ENCODE measurements at places on chromosomes 13 and 19.

- DNase-seq = no peak
Measured at GRCh38 chr19:55437410-55437809, 5.7 kb downstream of the SHISA7 start.

DNA sequence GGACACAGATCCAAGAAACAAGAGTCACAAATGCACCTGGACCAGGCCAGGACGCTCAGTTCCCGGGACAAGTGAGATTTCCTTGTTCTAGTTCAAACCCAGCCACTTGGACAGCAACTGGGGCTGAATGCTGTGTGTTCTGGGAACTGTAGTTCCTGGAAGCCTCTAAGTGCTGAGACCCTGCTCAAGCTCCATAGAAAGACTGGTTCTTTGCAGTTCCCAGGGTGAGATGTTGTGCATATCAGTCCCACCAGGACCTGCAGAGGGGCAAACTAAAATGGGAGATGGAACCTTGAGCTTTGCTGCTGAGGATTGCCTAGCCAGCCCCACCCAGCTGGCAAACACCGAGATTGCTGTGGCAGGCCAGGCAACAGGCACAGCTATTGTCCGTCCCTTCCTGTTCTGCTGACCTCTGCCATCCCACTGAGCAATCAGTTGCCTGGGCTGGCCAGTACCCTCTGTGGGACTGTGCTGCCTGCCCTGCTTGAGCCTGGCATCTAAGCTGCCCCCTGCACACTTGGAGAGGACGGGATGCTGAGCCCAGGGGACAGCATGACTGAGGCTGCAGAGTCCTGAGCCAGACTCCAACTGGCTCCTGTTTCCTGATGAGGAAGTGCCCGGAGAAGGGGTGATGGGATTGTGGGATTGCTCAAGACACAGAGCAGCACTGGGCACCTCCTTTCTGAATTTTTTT is 1.4 kb upstream of the GIPC1 start:
- DNase-seq = no peak

- DNase-seq = no peak
Measured at GRCh38 chr19:11152318-11153062, 3.1 kb downstream of the SPC24 start.

- DNase-seq = no peak
Measured at GRCh38 chr13:49649963-49650312, 21.6 kb downstream of the ARL11 start.

GRCh38 chr13:33543089-33543459 is 257.5 kb upstream of the STARD13 start:
- DNase-seq = no peak

- DNase-seq = no peak
Measured at GRCh38 chr13:73730014-73730413, 404.2 kb downstream of the KLF12 start.

- DNase-seq = peak; percentile 61
Measured at GRCh38 chr13:114166381-114167131, 12.5 kb upstream of the CFAP97D2 start.

DNA sequence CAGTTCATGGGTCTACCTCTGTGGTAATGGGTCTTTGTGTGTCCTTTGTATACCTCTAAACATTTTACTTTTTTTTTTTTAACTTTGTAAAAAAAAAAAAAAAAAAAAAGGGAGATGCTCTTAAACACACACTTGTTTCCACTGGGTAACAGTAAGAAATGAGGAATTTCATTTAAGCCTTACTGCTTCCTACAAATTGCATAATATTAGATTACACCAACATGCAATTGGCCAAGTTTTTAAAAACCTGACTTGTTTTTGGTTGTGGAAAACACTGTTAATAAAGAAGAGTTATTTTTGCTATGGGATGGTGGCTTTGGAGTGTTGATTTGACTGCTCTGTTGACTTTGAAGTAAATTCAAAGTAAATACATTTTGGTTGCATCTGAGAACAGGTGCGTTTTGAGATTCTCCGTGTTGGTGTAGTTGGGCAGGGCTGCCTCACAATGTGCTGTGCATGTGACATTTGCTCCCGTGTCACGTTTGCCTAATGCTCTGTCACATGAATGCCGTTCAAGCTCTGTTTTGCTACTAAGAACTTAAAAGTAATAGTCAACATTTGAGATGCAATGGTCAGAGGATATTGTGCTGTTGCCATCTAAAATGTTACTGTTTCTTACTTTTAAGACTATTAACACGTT is 202.4 kb downstream of the LMO7 start:
- DNase-seq = no peak

DNA sequence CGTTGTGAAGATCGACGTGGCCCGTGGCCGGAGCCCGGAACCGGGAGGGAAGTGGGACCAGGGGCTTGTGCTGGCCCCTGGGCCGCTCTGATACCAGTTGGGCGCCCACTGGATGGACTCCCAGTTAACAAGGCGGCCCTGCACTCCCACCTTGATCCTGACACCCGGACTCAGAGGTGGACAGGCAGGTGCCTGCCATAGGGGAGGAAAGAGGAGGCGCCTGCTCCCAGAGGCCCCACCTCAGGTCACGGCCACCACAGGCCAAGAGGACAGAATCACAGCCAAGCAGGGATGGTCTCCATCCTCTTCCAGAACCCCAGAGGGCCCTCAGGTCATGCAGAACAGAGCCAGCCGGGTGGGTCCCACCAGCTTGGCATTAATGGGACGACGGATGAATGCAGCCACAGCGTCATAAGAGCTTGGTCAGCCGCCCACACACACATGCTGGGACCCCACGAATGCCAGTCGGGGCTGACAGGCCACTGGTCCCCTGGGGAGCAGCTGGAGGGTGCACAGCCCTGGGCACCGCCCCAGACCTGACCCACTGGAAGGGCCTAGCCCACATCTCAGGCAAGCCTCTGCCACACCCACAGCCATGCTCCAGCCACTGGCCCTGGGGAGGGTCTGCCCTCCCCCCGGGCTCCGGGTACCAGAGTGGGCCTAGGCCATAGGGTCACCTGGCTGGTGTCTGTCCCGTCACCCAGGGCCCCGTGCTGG is 9.6 kb upstream of the KLF16 start:
- no peak for DNase-seq

GRCh38 chr13:26977541-26977940 is 194.1 kb downstream of the USP12 start:
- DNase-seq = no peak

GRCh38 chr19:34989298-34989697 is 10.8 kb upstream of the GRAMD1A start:
- DNase-seq = no peak

- no peak for DNase-seq
Measured at GRCh38 chr19:56838024-56838908, 2.3 kb downstream of the PEG3 start.

DNA sequence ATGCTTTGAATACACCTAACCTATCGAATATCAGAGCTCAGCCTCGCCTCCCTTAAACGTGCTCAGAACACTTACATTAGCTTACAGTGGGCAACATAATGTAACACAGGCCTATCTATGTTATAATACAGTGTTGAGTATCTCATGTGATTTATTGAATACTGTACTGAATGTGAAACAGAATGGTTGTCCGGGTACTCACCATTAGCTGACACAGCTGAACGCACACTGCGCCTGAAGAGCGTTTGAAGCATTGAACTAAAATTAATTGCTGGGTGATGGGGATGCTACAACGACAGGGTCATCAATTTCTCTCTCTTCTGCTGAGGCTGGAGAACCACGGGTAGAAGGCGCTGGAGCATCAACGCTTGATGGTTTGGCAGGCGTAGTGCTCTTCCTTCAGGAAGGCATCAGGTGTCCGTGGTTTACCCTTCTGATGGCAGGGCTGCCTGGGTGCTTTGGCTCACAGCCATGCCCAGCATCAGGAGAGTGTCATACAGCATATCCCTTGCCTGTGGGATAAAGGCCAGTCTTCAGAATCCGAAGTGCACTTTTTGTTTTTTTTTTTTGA is 46.9 kb upstream of the UBE2L5 start:
- no peak for DNase-seq

DNA sequence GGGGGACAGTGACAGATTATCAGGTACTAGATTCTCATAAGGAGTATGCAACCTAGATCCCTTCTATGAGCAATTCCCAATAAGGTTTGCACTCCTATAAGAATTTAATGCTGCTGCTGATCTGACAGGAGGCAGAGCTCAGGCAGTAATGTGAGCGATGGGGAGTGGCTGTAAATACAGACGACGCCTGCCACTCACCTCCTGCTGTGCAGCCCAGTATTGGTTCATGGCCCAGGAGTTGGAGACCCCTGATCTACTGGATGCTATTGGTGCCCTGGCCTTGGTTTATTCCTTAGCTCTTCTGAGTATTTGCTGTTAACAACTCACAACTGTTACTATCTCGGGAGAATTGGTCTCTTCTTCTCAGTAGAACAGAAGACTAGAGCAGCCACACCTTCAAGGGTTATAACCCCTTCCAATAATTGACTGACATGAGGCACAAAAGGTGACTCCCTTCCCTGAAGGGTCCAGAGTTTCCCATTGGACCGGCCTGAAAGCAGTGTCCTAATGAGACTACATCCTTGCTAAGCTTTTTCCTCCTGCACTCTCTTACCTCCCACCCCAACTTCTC is 35.0 kb upstream of the RBM26 start:
- no peak for DNase-seq

- DNase-seq = no peak
Measured at GRCh38 chr13:107427536-107427935, 787.8 kb downstream of the LIG4 start.

GRCh38 chr19:1028062-1028926 is 1.9 kb downstream of the CNN2 start:
- peak; percentile 87 for DNase-seq

DNA sequence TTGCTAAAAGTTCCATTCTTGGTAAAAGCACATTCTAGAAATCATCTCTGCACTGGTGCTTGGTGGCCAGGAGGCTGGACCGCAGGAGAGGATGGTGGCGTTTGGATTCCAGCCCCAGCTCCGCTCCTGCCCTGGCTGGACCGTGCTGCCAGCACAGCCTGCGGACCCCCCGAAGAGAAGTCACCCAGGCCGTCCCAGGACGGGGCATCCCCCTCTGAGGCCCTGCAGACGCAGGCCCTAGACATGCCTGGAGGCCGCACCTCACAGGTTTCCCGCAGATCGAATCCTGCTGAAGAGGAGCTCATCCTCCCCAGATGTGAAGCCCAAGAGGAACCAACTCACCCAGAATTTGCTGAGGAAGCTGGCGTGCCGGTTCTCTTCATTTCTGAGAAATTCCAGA is 159.0 kb downstream of the TEX29 start:
- no peak for DNase-seq

DNA sequence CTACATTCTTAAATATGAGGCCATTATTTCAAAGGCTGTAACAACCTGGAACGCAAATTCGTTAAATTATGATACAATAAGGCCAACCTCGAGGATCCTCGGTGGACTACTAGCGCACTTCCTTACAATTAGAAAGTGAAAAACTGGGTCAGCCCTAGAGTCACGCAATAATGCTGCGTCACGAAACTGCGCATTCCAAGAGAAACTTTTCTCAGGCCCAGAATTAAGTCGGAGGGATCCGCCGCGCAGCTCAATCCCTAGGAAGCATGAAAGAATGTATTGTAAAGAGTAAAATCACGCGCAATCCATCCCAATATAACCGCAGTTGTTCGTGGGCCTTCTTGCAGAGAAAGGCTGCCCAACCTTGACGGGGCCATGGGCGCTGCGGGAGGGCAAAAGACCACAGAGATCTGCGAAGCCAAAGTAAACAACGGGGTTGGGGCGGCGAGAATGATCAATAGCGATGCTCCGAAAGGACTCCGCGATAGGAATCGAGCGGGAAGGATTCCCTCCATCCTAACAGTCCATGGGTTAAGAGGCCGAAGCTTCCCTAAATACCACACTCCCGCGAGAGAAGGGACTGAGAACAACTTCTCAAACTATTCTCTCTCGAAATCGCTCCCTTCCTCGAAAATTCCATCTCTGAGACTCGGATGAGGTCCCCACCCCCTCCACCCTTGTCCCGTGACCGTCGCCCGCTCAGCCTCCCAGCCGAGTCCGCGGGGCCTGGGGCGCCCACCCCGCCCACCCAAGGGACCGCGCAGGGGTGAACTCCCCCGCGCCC is 564 bp downstream of the SPART start:
- peak; percentile 77 for DNase-seq

DNA sequence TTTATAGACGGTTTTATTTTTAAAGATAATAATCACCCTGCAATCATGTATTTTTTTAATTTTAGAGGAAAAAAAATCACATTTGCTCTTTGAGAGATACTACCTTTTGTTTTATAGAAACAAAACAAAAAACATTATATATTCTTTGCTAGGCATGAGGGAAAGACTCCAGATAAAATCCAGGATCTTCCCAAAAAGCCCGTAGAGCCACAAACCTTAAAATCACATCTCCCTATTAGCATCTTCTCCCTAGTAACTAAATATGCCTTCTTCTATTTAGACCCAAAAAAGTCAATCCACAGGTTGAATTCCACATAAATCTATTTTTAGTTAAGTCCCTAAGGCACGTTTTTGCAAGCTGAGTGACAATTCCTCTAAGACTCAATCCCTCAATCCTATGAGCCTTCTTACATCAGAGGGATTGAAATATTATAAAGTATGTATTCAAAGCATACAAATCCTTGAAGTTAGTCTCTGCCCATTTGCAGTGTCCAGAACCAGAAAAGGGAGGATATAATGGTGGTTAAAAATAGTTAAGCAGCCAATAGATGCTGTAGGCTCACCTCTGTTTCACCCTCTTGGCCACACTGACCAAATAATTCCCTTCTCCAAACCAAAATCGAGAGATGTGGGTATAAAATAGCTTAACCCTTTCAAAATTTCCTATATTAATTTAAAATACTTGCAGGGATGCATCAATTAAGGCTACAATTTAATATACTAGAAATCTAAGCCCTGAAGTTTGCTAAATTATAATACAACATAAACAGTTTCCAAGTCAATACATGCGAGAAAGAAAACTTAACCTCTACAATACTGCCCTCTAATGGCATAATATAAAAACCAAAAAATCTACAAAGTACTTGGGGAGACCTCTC is 64.0 kb downstream of the SERP2 start:
- no peak for DNase-seq

DNA sequence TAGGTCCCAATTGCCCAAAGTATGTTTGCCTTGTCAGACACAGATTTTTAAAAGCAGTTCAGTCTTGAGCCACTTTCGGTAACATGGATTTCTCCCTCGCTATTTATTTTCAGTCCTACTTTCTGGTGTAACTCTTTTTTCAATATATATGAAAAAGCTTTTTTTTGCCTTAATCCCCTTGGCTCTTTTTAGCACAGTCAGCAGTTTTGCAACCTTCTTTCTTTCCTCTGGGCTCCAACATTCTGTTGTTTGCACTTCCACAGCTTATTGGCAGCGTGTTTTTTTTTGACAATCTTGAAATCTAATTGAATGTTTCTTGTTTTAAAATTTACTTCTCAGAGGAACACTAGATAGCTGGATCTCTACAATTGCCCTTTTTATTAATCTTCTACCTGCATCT is 429.3 kb upstream of the NBEA start:
- no peak for DNase-seq
